Hippocampal formation (tissue), 2 donors: ENCODE measurements at places on chromosomes 5 and 9.
A peak's percentile ranks its signal among the peaks of the same experiment; 100 is the strongest.

GRCh38 chr5:136212252-136212721 lies 19.3 kb upstream of the SMIM32 start:
- peak; percentile 13 for DNase-seq

DNA sequence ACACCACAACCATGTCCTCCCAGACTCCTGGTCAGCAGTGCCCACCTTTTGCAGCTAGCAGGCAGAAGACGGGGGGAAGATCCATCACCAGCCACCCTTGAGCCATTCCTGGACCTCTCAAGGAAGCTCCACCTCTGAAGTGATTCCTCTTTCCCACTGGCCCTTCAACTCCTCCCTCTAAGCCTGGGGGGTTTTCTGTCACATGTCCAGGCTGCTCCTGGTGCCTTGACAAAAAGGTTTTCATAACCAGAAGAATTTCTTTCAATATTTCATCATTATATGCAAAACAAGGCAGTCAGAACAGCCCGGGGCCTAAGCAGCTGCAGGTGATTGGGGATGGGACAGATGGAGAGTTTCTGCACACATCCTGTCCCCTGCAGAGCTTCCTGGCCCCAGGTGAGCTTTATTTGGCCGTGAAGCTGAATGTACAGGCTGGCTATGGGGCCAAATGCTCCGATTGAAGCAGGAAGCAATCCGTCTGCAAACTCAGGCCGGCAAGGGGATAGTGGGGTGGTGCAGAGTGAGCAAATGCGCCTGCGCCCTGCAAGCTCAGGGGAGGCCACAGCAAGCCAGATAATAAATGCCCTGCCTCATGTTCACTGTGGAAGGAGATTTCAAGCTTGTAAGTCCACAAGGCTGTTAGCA lies 173.5 kb downstream of the C5orf15 start:
- DNase-seq, result no peak

DNA sequence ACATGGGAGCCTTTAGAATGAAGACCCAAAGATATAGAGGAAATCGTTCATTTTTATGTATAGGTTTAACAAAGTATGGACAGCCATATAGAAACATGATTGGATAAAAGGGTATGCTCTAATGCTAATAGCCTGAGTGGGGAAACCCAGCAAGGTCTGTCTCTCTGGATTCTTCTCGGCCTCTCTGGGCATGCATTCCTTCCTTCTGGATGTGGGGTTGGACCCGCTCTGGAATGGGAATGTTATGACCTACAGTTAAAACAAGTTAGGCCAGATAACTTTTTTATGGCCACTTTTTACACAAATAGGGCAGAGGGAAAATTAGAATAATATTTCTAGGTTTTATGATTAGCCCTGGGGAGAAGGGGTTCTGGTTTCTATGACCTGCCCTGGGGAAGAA lies 103.2 kb downstream of the ARSB start:
- no peak for DNase-seq

GRCh38 chr5:40474250-40474649 lies 205.5 kb upstream of the PTGER4 start:
- no peak for DNase-seq

DNA sequence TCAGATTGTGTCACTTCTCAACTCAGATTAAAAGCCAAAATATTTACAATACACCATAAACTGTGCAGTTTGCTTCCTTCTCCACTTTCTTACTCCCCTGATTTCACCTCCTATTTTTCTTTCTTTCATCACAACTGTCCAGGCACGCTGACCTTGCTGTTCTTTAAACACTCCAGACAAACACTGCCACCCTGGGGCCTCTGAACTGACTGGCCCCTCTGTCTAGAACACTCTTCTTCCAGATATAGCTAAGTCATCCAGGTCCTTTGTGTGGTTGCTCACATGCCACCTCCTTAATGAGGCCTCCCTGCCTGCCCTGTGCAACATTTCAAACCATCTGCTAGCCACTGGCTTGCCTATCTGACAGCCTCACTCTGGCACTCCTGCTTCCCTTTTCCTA lies 46.6 kb downstream of the ATG10 start:
- no peak for DNase-seq

DNA sequence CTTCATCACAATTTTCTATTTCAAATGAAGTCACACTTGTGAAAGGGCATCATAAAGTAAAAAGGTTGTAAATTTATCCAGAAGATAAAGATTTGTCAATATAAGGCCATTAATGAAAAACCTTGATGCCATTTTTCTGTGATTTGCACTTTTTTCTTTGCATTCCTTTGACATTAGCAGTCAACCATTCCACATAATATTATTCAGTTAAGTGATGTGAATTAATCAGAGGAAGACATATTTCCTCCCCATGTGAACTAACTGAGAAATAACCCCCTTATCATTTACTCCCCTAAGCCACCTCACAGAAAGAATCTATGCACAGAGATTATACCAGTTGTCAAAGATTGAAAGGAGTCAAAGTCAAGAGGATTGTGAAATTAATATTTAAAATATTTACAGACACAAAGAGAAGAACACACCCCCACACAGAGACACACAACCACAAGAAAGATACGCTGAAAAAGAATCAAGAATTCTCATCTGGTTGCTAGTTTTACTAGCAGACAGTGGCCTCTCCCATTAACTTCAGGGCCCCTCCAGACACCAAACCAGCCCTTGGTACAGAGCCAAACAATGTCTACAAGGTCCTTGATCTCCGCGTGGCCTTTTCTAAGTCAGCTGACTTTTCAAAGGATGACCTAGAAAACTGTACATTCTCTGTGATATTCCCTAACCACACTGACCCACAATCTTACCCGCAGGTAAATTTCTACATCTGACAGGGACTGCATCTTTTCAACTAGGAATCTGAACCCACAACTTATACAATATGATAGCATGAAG lies 29.5 kb downstream of the GNAQ start:
- no peak for DNase-seq

DNA sequence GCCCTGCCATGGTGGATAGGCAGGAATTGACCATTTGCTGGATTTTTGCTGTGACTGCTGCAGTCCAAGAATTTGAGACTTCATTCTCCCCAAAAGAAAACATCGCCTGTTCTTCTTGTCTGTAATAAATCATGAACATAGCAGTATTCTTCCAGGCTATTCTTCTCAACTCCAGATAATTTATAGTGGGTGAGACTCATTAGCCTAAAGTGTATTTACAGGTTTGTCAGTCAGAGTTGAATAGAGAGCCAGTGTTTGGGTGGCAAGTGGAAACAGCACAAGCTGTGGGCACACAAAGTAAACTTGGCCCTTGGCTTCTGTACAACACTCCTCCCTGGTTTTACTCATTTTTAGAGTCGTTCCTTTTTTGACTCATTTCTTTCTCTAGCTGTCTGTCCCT lies 128.2 kb upstream of the VCAN start:
- DNase-seq, result no peak
